Lower lobe of right lung (tissue), 2 donors: ENCODE measurements at places on chromosomes 2 and 18.

DNA sequence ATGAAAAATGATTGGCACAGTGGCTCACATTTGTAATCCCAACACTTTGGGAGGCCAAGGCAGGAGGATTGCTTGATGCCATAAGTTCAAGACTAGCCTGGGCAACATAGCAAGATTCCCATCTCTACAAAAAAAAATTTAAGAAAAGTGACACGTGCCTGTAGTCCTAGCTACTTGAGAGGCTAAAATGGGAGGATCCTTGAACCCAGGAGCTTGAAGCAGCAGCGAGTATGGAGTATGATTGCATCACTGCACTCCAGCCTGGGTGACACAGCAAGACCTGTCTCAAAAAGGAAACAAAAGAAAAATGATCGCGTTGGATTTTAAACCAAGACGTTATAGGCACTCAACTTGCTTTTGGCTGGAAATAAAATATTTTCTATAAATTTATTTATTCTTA is 37.8 kb upstream of the CREB1 start:
- no peak for DNase-seq

- no peak for DNase-seq
Observed at GRCh38 chr2:205011031-205011430, 465.8 kb downstream of the PARD3B start.

DNA sequence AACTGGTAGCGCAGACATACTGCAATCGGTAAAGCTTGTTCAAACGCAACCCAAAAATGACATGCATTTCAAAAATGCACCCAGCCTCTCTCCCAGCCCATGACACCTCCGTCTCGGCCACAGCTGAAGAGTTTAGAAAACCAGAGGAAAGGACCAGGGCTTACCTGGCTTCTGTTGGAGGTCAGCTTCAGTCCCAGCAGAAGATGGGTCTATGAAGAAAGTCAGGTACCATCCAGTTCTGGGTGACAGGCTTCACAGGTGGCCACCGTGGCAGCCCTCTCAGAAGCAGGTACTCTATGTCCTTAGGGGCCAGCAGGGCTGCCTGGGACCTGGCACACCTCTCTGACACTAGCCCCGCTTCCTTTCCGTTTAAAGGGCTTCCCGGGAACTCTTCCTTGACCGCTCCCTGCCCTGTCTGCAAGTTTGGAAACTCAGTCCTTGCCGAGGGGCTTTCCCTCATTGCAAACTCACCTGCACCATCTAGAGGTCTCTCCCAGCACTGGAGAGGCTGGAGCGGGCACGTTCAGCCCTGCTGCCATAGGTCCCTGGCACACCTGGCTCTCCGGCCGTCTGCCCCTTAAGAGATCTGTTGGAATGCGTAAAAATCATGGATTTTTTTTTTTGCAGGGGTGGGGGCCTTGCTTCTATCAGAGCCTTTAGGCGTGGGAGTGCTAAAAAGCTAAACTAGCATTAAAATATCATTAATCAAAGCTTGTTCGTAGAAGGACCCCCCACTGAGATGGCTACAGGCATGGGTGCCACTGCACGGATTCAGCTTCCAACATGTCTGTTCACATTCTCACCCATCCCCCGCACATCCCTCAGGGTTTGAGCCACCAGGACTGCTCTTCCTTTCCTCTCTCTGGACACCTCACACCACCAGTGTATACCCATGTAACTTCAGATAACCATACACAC is at the start of gene EDAR:
EDAR (minus strand) TSS at position 425 of the 918 bp plus-strand sequence. CDS start 58,206 bp downstream, outside the sequence.
- DNase-seq: no peak

GRCh38 chr18:72089432-72089831 is 454.7 kb downstream of the CBLN2 start:
- no peak for DNase-seq

DNA sequence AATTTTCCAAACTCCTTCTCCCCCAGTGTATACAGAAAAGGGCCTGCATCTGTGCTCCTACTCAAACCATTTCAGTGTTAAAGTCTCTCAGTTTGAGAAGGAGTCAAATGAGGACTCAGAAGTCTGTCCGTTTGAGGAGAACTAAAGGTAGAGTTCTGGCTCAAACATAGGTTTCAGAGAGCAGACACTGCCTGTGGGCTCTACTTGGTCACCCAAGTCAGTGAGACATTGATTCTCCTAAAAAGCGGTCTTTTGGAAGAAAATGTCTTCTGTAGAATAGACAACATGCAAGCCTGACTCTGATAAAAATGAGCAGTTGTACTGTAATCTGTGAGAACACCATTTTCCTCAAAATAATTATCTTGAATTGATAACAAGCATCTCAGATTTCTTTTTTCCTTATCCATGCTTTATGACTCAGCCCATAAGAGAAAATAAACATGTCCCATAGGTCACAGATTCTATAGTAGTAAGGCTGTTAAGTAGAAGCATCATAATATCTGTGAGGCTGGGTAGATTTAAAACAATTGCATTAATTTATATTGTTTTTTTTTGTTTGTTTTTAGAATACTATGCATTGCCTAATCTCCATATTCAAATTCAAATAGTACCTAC is 82.8 kb downstream of the ASXL3 start:
- no peak for DNase-seq

DNA sequence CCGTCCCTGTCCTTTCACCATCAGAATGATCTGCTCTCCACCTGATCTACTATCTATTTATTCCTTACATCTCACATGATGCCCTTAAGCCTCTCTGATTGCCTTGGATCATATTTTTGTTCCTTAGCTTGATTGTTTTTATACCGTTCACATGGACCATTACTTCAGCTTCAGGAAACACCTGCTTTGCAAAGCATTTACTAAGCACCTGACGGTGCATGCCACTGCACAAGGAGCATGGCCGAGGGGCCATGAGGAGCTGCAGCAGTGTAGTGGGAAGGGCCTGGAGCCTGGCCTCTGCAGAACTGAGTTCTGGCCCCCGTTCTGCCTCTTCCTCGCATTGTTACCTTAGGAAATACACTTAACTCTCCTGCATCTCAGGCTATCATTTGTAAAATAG is 124.1 kb upstream of the NDUFV2 start:
- DNase-seq: no peak

- no peak for DNase-seq
Observed at GRCh38 chr2:210913461-210913860, 357.1 kb downstream of the CPS1 start.

DNA sequence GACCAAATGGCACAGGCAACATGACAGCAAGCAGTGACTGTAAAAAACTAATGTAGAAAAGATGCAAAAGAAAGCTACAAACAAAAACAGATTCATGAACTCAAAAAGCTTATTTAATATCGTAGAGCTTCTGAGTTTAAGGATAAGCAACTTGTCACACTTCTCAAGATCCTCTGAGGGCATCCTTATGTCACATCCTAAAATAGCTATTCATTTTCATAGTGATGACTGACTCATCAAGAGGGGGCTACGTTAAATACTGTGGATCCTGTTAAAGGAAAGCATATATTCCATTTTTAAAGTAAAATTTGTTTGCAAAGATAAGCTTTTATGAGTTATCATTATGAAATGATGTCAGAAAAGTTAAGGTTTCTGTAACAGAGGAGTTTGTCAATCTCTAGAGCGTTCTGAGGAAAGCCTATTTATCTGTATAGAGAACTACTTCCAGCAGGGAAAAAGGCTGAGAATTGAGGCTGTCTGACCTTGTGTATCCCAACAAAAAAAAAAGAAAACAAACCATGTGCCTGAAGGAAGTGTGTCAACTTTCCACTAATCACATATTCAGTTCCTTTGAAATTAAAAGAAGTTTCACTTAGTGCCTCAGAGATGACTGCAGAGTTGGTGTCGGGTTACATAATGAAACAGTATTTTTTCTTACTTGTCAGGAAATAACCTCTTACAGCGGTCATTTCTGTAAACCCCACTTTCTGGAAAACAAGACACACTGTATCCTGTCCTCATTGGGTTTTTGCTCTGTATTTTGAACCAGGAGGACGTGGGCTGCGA is 115.5 kb downstream of the ESCO1 start:
- DNase-seq: no peak
